ENCODE measurements at places on chromosomes 3 and 15.

DNA sequence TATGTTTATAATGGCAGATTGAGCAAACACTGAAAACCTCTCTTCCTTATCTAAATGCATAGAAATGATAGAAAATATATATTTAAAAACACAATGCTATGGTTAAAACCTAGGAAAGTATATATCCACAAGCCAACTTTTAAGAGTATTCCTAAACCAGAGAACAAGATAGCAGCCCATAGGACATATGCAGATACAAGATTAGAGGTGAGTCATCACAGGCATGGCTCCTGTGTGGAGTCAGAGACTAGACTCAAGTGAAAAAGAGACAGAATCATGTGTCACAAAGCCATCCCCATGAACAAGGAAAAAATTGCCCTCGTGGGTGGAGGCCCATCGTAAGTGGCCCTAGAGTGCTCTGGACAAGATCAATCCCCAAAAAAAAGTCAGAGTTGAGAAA, 199.4 kb upstream of the PPP2R3A start:
- no peak for DNase-seq

- no peak for DNase-seq
These were observed 5.1 kb downstream of the PPP1R2 start for GRCh38 chr3:195537995-195538394.

- DNase-seq, result no peak
These were observed 328.4 kb upstream of the NECTIN3 start for GRCh38 chr3:110743202-110743601.

DNA sequence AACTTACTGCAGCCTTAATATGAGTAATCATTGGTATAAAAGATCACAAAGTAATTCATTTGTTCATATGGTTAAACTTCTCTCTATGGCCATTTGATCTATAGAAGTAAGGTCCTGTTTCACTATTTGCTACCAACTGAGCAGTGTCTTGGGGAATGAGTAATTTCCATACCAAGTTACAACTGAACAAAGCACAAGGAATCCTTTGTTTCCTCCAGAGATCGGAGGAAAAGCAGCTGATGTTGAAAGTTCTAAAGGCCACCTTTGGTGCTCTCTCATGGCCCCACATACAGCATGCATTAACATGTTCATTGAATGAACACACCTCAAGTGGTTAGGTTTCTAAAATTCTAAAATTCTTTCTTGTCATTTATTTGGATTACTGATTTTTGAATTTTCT, 7.1 kb upstream of the CNTN3 start:
- no peak for DNase-seq

DNA sequence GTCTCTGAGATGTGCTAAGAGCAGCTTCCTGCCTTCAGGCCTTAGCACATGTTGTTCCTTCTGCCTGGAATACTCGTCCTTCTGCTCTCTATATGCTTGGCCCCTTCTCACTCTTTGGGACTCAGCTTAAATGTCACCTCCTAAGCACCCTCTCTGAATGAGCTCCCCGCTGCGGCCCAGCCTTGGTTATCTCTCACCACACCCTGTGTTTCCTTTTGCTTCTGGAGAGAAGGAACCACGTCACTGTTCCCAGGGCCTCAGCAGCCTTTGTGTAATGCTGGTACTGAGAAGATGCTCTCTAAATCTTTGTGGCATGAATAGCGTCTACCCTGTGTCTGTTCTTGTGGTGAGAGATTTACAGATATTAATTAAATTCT, 2.2 kb downstream of the FAH start:
- DNase-seq, result no peak

GRCh38 chr3:42631620-42632019, 21.9 kb upstream of the ZBTB47 start:
- no peak for DNase-seq

DNA sequence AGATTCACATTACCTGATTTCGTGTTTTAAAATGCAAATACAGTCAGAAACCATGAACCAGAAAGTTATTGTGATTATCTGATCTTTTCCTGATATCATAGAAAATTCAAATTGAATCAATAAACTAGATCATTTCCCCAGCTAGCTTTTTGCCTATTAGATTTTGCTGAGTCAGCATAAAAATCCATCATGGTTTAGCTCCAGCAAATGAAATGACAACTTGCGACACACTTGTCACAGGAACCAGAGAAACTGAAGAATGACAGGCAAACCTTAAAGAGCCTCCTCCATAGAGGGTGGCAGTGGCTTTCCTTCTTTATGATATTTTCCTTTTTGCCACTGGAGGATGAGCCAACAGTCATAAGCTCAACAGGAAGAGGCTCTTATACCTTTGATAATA, 30.6 kb upstream of the TMEM108 start:
- no peak for DNase-seq

DNA sequence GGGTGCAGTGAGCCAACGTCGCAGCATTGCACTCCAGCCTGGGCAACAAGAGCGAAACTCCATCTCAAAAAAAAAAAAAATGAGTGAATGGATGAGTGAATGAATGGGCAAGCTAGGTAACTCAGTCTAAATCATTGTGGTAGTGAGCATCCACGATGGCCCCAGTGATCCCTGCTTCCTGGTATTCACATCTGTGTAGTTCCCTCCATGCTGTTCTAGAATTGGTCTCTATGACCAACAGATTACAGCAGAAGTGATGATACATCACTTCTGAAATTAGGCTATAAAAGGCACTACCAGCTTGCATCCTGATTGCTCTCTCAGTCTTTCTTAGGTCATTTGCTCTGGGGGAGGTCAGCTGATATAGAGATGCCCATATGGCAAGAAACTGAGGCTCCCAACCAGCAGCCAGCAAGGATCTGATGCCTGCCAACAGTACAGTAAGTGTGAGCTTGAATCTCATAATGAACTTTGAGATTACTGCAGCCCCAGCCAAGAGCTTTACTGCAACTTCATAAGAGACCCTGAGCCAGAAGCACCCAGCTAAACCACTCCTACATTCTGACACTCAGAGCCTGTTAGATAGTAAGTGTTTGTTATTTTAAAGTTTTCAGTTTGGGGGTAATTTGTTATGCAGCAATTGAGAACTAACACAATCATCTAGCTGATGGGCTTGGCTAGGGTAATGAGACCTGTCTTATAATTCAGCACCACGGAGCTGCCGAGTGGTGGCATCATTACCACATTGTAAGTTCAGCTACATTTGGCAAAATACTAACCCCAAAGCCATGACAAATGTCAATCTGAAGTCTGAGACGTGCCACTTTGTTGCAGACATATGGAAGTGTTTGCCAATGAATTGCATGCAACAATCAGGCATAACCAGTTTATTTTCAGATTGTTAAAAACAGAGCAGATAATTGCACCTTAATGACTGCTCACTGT, 53.0 kb downstream of the KLHL6 start:
- no peak for DNase-seq

DNA sequence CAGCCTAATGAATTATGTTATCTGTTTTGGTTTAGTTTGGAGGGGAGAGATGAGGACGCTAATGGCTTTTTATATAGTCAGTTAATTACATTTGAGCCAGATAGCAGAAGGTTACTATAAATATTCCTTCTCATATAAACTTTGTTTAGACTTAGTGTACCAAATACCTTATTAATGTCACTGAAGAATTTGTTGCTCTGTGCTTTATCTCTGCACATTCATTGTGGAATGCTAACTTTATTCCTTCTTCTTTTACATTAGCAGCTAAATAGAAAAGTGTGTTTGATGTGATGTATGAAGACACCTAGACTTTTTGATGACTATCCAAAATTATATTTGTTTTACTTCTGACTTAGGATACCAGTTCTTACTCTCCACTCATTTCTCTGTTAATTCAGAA, 105.2 kb downstream of the EPHA3 start:
- DNase-seq, result no peak

DNA sequence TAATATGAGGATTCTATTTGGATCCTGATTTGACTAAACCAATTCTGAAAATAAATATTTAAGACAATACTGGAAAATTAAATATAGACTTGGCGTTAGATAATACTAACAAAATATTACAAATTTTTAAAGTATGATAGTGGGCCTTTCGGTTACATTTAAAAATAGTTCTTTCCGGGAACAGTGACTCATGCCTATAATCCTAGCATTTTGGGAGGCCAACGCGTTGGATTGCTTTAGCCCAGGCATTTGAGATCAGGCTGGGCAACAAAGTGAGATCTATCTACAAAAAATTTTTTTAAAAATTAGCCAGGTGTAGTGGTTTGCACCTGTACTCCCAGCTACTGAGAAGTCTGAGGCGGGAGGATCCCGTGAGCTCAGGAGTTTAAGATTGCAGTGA, 30.3 kb upstream of the GADL1 start:
- DNase-seq, result no peak

All from Right ventricle myocardium inferior (tissue), 1 donor.